NCI-H2081 treated with DMSO at 0.1 percent for 48 hours (cell line): ENCODE measurements at places on chromosomes 13 and 19.

- DNase-seq = no peak
Observed at GRCh38 chr19:28553005-28553404, 659.9 kb downstream of the UQCRFS1 start.

DNA sequence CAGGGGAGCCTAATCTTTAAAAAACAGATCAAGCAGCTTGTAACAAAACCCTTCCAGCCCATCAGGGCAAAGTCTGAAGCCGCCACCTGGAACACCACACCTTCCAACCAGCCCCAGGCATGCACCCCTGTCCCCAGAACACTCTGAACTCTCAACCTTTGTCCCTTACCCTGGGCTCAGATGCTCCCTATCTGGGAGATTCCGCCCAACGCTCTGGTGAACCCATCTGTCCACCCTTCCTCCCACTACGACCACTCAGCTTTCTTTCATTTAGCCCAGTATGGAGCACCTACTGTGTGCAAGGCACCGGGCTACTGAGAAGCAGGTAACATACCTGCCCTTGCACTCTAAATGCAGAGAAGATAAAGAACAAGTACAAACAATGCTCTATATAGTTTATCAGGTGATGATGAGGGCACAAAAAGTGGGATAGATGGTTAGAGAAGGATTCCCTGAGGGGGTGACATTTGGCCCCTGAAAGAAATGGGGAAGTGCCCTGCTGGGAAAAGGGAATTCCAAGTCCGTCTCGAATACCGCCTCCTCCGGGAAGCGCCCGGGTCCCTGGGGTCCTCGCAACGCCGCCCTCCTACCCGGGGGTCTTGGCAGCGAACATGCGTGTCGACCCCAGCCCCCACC, 629 bp downstream of the PEPD start:
- no peak for DNase-seq

- DNase-seq = no peak
Observed at GRCh38 chr13:68697551-68697950, 1410.1 kb upstream of the ATXN8OS start.

DNA sequence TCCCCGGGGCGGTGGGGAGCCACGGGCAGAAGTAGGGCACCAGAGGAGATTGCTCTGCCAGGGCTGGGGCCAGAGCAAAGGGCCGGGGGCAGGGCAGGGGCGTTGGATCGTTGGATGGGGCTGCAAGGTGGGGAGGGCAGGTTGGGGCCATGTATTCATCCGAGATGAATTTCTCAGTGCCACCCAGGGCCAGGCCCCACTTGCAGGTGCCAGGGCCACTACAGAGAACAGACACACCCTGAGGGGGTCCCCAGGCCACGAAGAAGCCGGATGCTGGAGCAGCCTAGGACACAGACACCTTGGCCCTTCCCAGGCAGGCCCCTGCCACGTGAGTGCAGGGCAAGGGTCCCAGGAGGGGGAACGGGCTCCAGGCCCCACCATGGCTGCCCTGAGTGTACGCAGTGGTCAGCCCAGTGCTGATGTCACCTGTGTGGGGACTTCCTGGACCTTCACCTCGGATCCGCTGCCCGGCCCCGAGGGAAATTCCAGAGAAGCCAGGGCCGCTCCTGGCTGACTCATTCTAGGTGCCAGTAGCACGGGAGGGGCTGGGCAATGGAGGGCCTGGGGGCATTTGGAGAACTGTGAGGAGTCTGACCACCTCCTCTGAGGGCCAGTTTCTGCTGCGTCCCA, 9.6 kb upstream of the SBNO2 start:
- DNase-seq = no peak

- peak; percentile 61 for DNase-seq
Observed at GRCh38 chr13:39494006-39494405, 109.0 kb downstream of the LHFPL6 start.

- no peak for DNase-seq
Observed at GRCh38 chr19:54041969-54042606, 21.6 kb downstream of the VSTM1 start.
